CD4-positive, alpha-beta T cell treated with Interleukin-4 for 1 hour (primary cell): ENCODE measurements at places on chromosomes 13 and 19.

DNA sequence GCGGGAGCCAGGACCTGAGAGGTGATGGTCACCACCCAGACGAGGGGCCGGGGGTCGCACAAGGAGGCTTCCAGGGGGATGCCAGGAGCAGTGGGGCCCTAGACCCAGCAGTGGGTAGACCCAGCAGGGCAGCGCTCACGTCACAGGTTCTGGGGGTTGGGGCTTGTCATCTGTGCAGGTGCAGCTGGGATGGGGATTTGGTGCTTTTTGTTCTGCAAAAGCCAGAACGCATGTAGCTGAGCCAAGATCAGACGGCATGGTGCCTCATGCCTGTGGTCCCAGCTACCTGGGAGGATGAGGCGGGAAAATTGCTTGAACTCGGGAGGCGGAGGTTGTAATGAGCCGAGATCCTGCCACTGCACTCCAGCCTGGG, 15.1 kb downstream of the CSNK1G2 start:
- DNase-seq: no peak

- DNase-seq: no peak
Observed at GRCh38 chr13:57418067-57418677, 213.4 kb upstream of the PCDH17 start.

DNA sequence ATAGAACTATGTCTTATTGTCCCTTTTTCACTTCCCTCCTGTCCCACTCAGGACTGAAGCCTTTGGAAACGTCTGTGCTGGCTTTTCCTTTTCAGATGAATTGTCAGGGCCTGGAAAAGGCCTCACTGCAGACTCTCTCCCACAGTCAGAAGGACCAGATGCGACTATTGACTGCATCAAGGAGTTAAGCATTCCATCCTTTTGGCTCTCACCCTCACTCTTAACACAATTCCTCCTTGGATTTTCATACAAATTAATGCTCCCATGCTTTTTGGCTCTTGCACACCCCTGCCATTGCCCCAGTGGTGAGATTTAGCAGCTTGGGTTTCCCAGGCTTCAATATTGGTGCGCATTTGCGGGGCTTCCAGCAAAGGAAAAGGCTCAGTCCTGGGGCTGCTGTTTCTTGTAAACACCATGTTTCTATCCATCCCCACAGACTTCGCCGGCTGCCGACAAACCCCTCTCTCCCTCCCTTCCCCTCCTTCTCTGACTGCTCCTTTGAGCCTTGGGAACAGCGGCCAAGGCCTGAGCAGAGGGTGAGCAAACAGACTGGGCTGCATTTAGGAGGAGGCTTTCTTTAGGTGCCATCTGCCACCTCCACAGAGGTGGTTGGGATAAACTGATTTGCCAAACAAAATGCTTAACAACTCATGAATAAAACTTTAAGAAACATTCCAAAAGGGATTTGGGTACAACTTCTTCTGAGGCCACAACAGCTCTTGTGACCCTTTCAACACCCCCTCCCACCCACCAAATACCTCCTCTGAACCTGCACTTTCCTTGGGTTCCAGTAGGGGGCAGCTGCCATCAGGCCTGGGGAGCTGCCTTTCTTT, 48.6 kb upstream of the PCDH8 start:
- no peak for DNase-seq

DNA sequence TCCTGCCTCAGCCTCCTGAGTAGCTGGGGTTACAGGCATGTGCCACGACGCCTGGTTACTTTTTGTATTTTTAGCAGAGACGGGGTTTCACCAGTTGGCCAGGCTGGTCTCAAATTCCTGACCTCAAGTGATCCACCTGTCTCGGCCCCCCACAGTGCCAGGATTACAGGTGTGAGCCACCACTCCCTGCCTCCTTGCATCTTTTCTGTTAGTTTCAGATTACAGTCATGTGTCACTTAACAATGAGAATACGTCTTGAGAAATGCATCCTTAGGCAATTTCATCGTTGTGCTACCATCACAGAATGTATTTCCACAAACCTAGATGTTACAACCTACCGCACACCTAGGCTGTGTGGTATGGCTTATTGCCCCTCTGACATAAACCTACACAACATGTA, 180.4 kb downstream of the TM9SF2 start:
- DNase-seq: no peak

DNA sequence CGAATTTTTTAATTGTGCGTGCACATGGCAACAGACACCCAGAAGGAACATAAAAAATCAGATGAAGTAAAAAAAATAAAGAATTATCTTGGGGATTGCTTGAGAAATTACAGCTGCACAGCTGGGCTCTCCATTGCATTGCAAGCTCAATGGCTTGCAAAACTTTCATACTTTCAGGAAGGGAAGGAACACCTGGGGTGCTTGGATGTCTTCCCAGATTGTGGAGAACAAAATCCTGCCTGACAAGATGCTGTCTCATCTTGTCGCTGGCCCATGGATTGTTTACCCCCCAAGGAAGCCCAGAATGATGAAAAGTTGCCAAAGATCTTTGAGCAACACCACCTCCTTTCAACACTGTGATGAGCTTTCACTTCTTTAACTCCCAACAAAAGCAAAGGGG, 11.0 kb upstream of the CASP14 start:
- DNase-seq: no peak

- DNase-seq: no peak
Observed at GRCh38 chr13:43405457-43405856, 381.3 kb downstream of the ENOX1 start.

- DNase-seq: no peak
Observed at GRCh38 chr19:33462112-33462791, 59.3 kb downstream of the PEPD start.

- no peak for DNase-seq
Observed at GRCh38 chr13:97786510-97786909, 167.0 kb upstream of the IPO5 start.

GRCh38 chr19:55540619-55541018, 3.7 kb upstream of the SBK2 start:
- no peak for DNase-seq

- DNase-seq: no peak
Observed at GRCh38 chr13:41008349-41008980, 10.7 kb downstream of the ELF1 start.

DNA sequence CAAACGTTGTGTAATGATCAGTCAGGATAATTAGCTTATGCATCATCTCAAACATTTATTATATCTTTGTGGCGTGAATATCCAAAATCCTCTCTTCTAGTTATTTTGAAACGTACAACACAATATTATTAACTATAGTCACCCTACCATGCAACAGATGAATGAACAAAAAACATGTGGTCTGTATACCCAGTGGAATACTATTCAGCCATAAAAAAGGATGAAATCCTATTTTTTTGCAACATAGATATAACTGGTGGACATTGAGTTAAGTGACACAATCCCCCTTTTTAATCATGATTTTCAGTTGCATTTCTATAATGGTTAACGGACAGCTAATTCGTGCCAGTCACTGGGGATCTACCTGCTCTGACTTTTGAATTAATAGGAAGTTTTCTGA, 145.6 kb downstream of the SOX1 start:
- no peak for DNase-seq

DNA sequence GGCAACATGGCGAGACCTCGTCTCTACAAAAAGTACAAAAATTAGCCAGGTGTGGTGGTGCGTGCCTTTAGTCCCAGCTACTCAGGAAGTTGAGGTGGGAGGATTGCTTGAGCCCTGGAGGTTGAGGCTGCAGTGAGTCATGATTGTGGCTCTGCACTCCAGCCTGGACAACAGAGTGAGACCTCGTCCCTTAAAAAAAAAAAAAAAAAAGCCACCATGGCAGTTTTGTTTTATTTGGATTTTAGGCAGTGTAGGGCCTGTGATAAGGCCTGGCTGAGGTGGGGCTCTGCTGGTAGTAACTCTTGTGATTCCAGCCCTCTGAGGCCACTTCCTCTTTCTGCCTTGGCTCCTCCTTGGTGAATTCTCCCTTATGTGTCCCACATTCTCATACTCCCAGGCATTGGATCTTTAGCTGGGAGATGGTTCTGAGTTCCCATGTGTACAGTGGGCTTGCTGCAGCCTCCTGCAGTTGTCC, 39.2 kb downstream of the GATAD2A start:
- DNase-seq: peak; percentile 28

- DNase-seq: no peak
Observed at GRCh38 chr13:65613004-65613403, 1617.1 kb downstream of the PCDH9 start.

DNA sequence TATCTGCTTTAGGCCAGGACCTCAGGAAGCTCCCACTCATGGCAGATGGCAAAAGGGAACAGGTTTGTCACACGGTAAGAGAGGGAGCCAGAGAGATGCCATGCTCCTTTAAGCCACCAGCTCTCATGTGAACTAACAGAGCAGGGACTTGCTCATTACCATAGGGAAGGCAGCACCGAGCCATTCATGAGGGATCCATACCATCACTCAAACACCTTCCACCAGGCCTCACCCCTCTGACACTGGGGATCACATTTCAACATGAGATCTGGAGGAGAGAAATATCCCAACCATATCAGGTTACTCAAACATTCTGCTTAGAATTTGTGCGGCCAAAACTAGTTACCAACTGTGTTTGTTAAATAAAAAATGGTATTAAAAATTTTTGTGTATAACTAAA, 427.0 kb downstream of the UQCRFS1 start:
- no peak for DNase-seq

GRCh38 chr13:45396533-45397095, 21.6 kb downstream of the SLC25A30 start:
- DNase-seq: peak; percentile 15

GRCh38 chr13:51721496-51721895, 82.5 kb downstream of the DHRS12 start:
- DNase-seq: no peak

- no peak for DNase-seq
Observed at GRCh38 chr19:28327905-28328304, 885.0 kb downstream of the UQCRFS1 start.

- DNase-seq: no peak
Observed at GRCh38 chr13:28485551-28485950, 9.4 kb downstream of the FLT1 start.

- peak; percentile 89 for DNase-seq
Observed at GRCh38 chr13:41352935-41353840, 42.1 kb downstream of the NAA16 start.

DNA sequence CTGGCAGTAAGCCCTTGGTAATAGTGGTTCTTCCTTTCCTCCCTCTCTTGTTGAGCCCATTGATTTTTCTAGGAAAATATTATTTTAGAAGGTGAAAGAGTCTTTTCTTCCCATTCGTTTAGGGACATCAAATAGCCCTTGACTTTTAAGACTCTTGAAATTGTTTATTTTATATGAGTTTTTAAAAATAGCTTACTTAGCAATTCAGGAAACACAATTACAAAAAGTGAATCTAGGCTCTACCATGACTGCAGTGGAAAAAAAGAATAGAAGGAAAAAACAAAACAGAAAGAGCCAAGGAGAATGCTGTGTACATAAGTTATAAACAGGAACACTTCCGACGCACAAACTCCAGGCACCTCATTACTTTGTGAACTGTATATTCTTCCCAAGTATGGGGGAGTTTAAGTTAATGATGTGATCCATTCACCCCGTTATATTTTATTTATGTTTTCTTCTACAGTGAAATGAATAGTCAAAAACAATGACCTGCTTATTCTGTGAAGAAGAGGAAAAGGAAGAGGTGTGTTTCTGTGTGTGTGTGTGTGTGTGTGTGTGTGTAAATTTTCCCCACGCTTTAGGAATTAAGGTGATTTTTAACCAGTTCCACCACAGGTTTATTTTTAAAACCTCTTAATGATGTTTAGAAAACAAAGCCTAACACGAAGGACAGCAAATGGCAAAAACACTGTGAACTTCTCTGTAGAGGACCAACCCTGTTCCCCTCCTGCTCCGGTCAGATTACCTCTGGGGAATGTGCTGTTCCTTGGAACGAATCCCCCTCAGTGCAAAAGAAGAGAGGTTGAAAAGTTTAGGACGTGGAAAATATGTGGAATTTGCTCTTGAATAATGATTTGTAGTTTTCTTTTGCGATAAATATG, 266.3 kb downstream of the KLF5 start:
- DNase-seq: no peak

- DNase-seq: no peak
Observed at GRCh38 chr19:31140717-31141116, 208.5 kb downstream of the TSHZ3 start.

- DNase-seq: no peak
Observed at GRCh38 chr13:26386026-26386425, 132.1 kb downstream of the CDK8 start.

DNA sequence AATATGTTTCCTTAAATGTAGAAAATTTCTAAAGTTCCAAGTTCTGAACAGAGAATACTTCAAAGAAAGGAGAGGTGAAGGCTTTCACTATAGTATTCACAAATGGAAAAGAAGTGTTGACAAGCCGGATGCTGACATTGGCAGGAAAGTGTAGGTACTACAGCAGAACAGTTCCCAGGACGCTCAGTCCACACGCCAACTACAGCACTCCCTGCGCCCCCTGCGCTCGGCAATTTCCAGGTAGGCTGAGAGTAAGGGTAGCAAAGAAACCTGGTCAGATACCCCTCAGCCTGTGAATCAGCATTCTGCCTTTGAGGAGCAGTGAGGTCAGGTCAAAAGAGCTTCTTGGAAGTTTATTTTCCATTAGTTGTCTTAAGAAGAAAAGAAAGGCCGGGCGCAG, 115.3 kb downstream of the NALCN start:
- DNase-seq: no peak

DNA sequence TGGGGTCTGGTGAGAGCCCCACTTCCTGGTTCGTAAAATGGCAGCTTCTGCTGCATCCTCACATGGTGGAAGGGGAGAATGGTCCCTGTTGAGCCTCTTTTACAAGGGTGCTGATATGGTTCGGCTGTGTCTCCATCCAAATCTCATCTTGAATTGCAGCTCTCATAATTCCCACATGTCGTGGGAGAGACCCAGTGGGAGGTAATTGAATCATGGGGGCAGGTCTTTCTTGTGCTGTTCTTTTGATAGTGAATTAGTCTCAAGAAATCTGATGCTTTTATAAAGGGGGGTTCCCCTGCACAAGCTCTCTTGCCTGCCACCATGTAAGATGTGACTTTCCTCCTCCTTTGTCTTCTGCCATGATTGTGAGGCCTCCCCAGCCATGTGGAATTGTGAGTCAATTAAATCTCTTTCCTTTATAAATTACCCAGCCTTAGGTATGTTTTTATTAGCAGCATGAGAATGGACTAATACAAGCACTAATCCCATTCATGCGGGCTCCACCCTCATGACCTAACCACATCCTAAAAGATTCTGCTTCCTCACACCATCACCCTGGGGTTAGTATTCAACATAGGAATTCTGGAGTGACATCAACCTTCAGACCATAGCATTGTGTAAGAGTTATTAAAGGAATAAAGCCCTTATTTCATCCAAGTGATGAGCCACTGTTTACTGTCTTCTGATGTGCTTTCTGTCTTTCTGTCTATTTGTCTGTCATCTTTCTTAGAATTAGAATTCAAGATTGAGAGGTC, 159.0 kb upstream of the IRS2 start:
- DNase-seq: no peak

GRCh38 chr13:99469041-99469440, 32.2 kb upstream of the TM9SF2 start:
- DNase-seq: no peak

DNA sequence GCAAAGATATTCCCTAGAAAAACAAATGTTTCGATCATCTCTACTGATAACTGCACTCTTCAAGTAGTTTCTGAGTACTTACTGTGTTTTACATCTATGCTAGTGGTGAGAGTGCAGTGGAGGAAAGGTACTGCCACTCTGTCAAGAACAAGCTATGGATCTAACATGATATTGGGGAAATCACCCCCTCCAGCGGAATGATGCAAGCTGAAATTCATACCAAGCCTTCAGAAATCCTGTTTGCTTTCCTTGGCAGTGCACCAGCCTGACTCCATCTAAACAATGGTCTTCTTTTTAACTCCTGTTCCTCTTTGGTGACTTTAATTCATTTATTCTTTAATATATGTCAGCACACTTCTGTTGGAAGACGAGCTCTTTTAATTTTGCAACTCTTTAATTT, 238.0 kb downstream of the PCDH9 start:
- DNase-seq: no peak
